Kidney capillary endothelial cell (primary cell): ENCODE measurements at places on chromosomes 6 and 20.

- DNase-seq = no peak
These were observed 34.9 kb upstream of the TNFAIP3 start for GRCh38 chr6:137832110-137832509.

GRCh38 chr20:20261159-20261558 is 106.7 kb upstream of the INSM1 start:
- no peak for DNase-seq

DNA sequence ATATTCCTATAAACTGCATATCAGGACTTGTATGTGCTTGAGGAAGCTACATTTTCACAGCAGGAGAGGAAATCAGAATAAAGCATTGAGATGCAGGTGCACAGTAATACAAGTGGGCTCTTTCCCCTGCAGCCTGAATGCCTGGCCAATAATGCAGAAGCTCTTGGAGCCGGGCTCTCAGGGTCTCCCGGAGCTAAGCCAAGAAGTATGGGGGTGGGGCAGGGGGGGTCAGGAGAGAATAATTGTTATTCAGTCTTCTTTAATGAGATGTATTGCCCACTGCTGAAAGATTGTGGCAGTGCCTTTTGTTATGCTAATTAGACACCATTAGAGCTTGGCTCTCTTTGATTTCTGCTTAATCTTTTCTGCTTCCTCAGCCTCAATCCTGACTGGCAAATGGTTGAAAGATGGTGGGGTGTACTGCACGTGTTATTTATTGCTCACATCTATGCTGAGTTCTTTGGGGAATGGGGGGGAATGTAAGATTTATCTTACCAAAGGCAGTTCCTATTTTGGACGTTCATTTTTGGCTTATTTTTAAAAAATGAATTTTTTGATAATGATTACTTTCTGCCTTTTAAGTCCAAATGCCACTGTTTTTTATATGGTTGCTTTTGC is 407.6 kb upstream of the SOX4 start:
- DNase-seq = no peak

DNA sequence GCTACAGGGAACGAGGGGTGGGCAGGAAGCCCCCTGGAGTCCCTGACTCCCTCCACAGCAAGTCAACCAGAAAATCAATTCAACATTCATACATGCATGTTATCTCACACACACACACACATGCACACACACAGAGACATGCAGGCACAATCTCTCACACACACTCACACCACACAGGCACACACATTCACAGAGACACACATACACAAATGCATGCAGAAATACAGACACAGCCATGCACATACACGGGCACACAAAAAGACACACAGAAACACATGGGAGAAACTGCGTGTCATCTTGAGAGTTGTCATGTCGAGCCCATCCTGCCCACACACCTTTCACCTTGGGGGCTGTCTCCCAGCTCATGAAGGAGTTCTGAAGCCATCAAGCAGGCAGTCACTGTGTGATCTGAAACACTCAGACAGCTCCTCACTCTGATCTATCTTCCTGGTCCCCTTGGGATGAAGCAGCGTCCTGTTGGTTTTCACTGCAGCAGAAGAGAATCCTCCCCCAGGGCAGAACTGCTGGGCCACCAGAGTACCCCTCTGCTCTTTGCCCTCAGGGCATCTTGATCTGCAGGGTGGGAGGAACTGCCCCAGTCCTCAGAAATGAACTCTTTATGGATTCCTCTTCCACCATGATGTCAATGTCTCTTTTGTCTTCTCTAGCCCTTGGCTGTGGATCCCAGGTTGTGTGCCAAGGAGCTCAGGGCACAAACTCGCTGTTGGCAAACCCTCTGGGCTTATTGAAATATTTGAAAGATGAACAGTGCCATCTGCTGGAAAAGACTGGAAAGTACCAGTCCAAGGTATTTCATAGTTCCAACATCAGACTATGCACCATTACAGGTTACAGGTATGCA is 8.8 kb downstream of the RAET1L start:
- DNase-seq = peak; percentile 75

DNA sequence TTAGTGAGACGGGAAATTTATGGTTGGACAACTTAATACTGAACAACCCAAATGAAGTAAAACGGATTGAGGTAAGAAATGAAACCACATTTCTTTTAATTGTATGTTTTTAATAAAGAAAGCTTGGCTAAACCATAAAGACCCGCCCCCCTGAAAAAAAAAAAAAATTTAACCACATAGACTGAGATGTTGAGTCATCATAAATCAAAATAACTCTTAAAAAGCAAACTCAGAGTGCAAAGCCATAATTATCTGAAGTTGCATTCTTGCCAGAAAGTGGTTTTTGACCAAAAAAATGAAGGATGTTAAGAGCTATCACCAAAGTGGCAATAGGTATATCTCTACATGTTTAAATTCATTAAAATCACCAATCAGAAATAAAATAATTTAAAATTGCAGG is 101.8 kb upstream of the COL21A1 start:
- no peak for DNase-seq

- DNase-seq = no peak
These were observed 18.3 kb downstream of the DDX27 start for GRCh38 chr20:49237531-49237930.

DNA sequence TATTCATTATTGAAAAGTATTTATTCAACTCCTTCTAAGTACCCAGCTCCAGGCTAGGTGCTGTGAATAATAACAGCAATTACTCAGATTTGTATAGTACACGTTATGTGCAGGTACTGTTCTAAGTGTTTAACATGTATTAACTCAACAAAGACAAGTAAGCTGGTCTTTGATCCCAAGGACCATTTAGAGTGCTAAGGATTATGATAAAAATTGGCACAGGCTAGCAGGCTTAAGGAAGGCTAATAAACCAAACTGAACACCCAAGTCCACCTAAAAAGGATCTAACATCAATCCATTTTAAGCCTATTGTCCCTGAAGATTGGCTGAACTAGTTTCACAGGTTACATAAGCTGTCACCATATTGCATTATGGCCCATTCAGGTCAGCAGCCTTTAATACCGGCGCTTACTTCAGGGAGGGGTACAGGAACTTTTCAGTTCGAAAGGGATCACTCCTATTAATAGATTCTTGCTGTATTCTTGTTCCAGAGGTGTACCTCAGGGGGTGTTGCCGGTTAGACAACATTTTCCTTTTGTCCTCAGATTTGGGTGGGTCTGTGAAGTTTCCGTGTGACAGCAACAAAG is 99.0 kb upstream of the GMDS start:
- no peak for DNase-seq

DNA sequence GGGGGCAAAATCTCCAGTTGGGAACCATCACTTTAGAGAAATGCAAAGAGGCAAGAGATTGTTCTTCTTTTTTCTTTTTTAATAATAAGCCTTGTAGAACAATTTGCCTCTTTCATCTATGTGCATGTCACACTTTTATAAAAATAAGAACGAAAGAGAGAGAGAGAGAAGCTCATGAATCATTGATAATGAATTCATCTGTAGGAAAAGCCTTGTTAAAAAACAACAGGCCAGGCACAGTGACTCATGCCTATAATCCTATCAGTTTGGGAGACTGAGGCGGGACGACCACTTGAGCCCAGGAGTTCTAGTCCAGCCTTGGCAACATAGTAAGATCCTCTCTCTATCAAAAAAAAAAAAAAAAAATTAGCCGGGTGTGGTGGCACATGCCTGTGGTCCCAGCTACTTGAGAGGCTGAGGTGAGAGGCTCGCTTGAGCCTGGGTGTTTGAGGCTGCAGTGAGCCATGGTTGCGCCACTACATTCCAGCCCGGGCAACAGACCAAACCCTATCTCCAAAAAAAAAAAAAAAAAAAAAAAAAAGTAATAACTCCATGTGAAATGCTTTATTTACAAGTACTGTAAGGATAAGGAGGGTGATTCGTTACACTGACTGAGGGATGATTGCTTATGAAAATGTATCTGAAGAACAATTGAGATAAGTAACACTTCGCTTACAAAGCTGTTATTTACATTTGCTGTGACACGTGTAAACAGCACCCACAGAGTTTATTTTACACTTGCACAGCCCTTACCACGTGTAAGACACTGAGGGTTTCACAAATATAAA is 6.0 kb downstream of the CCN5 start:
- no peak for DNase-seq

DNA sequence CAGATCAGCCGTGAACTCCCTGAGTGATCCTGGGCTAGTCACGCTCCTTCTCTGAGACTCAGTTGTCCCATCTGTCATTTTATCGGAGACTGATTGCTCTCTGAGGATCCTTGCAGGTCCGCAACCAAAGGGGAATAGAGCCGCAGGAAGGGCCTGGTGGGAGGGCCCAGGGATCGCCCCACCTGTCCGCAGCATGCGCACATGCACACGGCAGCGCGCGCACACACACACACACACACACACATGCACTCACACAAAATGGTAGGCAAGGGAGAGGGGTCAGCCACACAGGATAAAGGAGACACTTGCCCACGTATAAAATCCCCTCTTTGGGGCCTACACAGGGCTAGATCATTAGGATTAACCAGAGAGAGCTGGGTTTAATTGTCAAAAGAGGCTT is 95.6 kb upstream of the FOXP4 start:
- no peak for DNase-seq

- no peak for DNase-seq
These were observed 270.3 kb upstream of the ECI2 start for GRCh38 chr6:4405621-4406212.

- DNase-seq = no peak
These were observed 134.2 kb downstream of the CEP57L1 start for GRCh38 chr6:109229536-109229935.
